ENCODE measurements at places on chromosomes 5 and 9.

DNA sequence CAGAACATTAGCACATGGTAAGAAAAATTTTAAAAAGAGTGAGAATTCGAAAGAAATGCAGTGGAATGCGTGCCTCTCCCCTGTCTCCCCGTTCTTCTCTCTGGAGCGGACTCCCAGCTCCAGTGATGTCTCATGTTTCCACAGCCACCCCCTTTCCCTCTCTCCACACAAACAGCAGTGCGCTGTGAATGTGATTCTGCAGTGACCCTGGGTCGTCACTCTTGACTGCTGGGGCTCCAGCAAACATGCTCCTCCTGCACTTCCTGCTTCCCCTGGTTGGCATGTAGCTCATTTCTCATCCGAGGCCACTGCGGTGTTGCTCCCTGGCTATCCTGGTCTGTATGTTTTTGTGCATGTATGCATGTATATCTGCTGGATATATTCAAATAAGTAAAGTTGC lies 13.3 kb downstream of the PHF2 start:
- no peak for ATAC-seq

DNA sequence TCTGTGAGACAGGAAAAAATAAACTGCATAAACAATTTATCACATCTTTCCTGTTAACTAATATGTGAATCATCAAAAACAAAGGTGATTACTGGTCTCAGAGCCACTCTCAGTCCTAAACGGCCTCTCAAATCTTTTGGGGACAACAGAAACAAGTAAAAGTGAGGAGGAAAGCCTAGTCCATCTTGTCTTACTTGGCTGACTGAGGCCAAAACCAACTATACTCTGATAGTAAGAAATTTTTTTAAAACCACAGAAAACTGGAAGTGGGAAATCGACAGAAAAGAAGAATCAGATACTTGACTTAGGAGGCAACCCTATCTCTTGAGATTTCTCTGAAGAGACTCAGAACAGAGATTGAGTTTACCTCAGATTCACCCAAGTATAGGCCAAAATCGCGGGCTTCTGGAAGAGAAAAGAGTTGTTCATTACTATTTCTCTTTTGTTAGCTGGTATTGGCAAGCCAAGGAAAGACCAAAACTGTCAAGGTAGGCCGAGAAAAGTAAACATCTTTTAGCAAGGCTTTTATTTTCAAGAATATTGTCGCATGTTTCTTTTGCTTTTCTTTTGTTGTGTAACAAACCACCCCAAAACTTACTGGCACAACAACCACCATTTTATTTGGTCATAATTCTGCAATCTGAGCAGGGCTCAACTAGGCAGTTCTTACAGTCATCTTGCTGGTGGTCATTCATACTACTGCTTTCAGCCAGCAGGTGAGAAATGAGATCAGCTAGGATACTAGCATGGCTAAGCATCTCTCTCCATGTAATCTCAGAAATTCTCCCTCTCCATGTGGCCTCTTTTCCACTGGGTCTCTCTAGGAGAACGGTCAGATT lies 46.1 kb downstream of the RFX3 start:
- peak; percentile 61 for ATAC-seq

- ATAC-seq = no peak
Observed at GRCh38 chr5:115124741-115125140, 45.0 kb downstream of the TRIM36 start.

DNA sequence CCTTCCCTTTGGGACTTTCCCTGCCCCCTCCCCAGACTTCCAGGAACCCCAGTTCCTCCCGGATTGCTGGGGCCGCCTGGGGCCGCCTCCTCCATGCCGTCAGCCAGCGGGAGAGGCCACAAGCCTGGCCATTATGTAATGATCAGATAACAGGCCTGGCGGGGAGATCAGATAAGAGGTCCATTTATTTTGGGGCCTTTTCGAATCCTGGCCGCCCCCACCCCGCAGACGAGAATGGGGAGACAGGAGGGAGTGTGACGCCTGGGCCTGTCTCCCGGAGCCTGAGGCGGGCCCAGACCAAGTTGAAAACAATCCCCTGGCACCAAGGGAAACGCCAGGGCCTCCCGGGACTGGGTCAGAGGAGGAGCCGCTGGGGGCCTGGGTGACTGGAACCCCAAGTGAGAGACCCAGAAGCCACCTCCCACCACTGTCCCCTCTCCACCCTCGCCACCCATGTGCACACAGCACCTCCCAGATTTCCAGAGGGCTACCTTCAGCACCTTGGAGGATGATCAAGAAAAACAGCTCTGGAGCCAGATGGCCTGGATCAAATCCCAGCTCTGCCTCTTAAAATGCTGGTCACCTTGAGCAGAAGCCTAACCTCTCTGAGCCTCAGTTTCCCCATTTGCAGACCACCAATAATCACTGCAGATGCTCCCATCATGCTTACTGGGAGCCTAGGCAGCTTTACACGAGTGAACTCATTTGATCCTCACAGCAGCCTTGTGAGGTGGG lies 7.8 kb downstream of the ENG start:
- no peak for ATAC-seq

DNA sequence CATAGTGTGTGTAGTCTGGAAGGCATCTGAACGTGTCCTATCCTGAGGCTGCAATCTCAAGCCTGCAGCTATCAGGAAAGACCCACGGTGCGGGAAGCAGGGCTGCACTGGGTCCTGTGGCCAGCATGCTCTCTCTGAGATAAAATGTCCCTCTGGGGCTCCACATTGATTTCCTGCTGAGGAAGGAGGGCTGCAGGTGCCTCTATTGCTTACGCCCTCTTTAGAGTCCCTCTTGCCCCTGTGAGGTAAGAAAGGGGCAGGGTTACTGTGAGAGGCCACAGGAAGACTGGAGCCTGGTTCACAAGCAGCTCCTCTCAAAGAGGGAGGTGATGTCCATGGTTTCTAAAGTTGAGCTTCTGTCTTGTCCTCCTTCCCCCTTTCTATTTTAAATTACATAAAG lies 299.9 kb upstream of the RFX3 start:
- no peak for ATAC-seq

- ATAC-seq = no peak
Observed at GRCh38 chr5:66958980-66959641, 237.5 kb downstream of the CD180 start.

- ATAC-seq = peak; percentile 68
Observed at GRCh38 chr9:128275198-128276007, at the start of gene GOLGA2. Gene GOLGA2, minus strand, starts transcription at chr9:128276007. Its CDS starts 31 bp downstream, at chr9:128275976.

Measured in activated T-helper 17 cell treated with anti-CD3 and anti-CD28 coated beads, Interleukin-2, amount 50 U/mL, for 72 hours (primary cell).